Globus pallidus (tissue), 1 donor: ENCODE measurements at places on chromosomes 2 and 18.

GRCh38 chr2:175576875-175577274 is 395.4 kb upstream of the ATP5MC3 start:
- DNase-seq, result no peak

DNA sequence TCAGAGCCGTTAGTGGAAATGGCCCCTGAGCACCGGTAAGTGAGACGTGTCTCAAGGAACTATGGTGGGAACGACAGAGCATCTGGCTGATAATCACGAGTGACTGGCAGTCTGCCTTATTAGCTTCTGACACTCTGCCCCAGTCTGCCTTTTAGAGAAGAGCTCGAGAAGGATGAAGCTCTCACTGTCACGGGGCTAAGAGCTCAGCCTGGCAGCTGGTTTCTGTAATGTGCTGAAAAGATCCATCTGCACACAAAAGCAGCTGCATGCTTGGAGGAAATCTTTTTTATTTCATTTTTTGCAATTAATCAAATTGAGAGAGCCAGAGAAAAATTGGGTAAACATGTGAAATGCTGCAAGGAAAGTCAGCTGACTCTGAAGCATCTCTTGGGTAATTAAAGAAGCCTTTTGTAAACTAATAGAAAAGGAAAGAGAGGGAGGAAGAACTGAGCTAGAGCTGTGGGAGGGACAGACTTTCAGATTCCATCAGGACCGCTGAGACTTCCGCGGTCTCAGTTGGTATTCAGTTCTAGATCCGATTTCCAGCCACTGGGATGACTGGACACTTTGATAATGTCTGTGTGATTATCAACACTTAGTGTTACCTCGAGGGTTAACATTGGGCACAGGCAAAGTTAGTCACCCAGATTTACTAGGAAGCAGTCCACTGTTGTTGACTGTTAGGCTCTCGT is 24.4 kb downstream of the MBP start:
- peak; percentile 70 for DNase-seq

DNA sequence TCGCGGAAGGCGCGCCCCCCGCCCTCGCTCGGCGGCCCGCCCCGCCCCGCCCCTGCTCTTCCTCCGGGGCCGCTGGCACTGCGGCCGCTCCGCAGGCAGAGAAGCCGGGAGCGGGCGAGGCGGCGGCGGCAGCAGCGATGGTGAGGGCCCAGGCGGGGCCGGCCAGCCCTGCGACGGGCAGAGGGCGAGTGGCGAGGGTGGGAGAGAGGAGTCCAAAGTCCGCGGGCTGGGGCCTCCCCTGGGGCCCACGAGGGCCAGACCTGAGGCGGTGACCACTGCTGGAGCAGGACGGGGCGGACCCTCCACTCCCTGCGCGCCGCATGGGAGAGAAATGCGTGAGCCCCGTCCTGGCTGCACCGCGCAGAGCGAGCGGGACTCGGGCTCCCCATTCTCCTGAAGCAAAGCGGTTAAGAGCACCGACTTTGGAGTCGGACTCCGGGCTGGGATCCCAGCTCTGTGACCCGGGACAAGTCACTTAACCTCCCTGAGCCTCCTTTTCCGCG is at the start of gene VAMP5:
TSS of gene VAMP5 (plus strand) at position 78 of the 503 bp plus-strand sequence. CDS start at position 138, 60 bp downstream.
- DNase-seq, result no peak

GRCh38 chr18:77139619-77140018 is 7.0 kb upstream of the MBP start:
- DNase-seq, result no peak

GRCh38 chr18:21441670-21442069 is 158.8 kb downstream of the ESCO1 start:
- DNase-seq, result no peak

DNA sequence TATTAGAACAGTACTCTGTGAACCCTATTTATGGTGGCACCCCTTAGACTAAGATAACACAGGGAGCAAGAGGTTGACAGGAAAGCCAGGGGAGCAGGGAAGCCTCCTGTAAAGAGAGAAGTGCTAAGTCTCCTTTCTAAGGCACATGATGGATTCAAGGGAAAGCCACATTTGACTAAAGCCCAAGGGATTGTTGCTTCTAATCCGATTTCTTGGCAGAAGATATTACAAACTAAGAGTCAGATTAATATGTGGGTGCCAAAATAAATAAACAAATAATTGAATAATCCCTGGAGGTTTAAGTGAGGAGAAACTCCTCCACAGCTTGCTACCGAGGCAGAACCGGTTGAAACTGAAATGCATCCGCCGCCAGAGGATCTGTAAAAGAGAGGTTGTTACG is 333.2 kb downstream of the SOX11 start:
- DNase-seq, result no peak

DNA sequence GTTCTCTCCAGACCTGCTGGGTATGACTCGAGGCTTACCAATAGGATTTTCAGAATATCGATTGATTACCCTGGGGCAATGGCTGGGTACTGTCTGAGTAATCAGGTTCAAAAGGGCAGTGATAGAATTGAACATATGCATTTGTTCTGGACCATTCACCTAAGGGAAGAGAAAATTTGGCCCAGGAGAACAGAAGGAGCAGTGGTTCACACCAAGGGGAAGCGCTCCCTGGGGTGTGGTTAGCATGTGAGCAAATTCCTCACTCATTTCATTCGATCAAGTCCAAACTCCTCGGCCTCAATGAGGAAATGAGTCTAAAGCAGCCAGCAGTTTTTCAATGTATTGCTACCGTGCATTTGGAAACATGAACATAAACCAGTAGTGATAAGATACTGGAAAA is 55.6 kb downstream of the CYP26B1 start:
- DNase-seq, result no peak
